Activated naive CD8-positive, alpha-beta T cell treated with anti-CD3 and anti-CD28 coated beads, Interleukin-2, amount 50 U/mL, for 24 hours (primary cell): ENCODE measurements at places on chromosomes 2 and 18.

- no peak overlapping the region for H3K27ac ChIP-seq
- no peaks in the 10 kb centered on the region for H3K36me3 ChIP-seq
- no peak for DNase-seq
- H3K27me3 ChIP-seq = no peaks in the 10 kb centered on the region
- no peak overlapping the region for H3K4me3 ChIP-seq
Observed at GRCh38 chr2:4404363-4404762, 701.0 kb downstream of the DCDC2C start.

DNA sequence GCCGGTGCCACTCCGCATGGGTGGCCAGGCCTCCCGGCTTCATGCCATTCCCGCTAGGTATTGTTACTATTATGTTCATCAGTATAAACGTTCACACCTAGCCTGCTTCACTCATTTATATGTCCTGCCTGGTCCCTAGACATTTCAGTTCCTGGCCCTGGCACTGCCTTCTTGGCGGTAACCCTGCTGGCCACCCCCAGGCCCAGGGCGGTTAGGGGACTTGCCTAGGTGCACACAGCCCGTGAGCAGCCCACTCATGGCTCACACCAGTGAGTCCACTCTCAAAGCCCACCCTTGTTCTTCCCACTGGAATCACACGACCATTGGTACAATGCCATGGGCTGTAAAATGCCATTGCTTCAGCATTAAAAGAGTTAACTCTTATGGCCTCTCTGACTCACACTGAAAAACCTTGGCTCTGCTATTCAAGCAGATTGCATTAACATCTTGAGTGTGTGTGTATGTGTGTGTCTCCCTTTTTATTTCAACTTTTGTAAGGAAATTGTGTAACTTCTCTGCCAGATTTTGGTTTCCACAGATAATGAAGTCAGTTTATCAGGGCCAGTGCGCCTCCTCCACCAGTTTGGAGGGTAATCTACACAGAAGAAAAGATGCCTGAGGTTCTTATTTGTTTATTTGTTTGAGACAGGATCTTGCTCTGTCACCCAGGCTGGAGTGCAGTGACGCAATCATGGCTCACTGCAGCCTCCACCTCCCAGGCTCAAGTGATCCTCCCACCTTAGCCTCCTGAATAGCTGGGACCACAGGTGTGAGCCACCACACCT, 74.2 kb downstream of the RAB31 start:
- H3K4me3 ChIP-seq = no peak overlapping the region
- H3K4me1 ChIP-seq = no peaks in the 10 kb centered on the region
- H3K36me3 ChIP-seq = no peaks in the 10 kb centered on the region
- H3K27me3 ChIP-seq = peaks cover 3% of the 10 kb centered on the region
- no peak overlapping the region for H3K27ac ChIP-seq

- H3K27me3 ChIP-seq = no peaks in the 10 kb centered on the region
- DNase-seq = no peak
- H3K36me3 ChIP-seq = no peaks in the 10 kb centered on the region
- H3K4me1 ChIP-seq = no peaks in the 10 kb centered on the region
- H3K27ac ChIP-seq = no peak overlapping the region
Observed at GRCh38 chr18:26875040-26875654, 9.6 kb upstream of the AQP4 start.

DNA sequence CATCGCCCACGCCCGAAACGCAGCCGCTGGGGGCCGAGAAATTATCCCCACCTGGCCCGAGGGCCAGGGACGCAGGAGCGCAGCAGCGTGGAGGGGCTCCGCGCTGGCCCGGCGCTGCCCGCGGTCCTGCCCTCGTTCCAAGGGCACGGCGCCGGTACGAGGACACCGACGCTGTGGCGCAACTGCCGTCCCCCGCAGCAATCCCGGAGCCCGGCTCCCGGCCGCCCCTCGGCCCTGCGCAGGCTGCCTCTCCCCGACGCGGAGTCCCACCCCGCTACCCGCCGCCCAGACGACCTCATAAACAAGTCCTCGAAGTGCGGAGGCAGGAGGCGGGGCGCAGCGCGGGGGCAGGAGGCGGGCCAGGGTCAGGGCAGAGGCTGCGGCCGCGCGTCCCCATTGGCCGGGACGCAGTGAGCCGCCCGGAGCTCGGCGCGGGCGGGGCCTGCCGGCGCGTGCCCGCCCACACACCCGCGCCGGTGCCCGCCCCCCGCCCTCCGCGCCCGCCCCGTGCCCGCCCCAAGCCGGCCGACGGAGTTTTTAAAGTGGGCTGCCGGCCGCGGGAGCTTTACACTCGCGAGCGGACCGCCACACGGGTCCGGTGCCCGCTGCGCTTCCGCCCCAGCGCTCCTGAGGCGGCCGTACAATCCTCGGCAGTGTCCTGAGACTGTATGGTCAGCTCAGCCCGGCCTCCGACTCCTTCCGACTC, at the start of gene EPAS1:
TSS of gene EPAS1 (plus strand) at position 568 of the 706 bp plus-strand sequence. CDS start 505 bp downstream, outside the sequence.
- peak; percentile 76 for DNase-seq
- H3K27ac ChIP-seq = peak within 1 kb of the TSS; percentile 67
- H3K27me3 ChIP-seq = peaks cover 60% of the 10 kb centered on the region
- peaks cover 24% of the 10 kb centered on the region for H3K4me1 ChIP-seq
- no peaks in the 10 kb centered on the region for H3K36me3 ChIP-seq

- no peak for DNase-seq
- H3K27ac ChIP-seq = no peak overlapping the region
- no peaks in the 10 kb centered on the region for H3K4me1 ChIP-seq
- no peaks in the 10 kb centered on the region for H3K36me3 ChIP-seq
Observed at GRCh38 chr2:87403893-87404175, 344.1 kb upstream of the PLGLB2 start.

DNA sequence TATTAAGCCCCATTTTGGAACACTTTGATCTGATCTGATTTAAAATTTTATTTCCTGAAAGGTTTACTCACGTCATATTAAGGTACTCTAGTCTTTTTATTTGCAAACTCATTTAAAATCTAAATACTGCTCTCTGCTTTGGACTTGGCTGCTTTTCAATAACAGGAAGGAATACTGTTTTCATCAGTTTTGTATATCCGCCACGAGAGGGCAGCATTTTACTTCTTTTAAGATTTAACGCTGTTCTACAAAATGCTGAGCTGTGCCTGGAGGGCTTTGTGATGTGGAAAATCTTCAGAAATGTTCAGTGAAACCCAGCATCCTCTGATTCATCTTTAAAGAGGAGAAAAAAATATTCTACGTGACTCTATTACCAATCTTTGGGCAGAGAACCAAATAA, 37.5 kb upstream of the SLC38A11 start:
- H3K27ac ChIP-seq = no peak overlapping the region
- peaks cover 21% of the 10 kb centered on the region for H3K4me1 ChIP-seq
- H3K36me3 ChIP-seq = no peaks in the 10 kb centered on the region
- H3K27me3 ChIP-seq = no peaks in the 10 kb centered on the region

GRCh38 chr18:42029092-42029491, 74.1 kb downstream of the PIK3C3 start:
- no peak overlapping the region for H3K4me3 ChIP-seq
- H3K36me3 ChIP-seq = peaks cover 40% of the 10 kb centered on the region
- H3K27ac ChIP-seq = no peak overlapping the region
- no peak for DNase-seq
